ENCODE measurements at places on chromosomes 4 and X.

DNA sequence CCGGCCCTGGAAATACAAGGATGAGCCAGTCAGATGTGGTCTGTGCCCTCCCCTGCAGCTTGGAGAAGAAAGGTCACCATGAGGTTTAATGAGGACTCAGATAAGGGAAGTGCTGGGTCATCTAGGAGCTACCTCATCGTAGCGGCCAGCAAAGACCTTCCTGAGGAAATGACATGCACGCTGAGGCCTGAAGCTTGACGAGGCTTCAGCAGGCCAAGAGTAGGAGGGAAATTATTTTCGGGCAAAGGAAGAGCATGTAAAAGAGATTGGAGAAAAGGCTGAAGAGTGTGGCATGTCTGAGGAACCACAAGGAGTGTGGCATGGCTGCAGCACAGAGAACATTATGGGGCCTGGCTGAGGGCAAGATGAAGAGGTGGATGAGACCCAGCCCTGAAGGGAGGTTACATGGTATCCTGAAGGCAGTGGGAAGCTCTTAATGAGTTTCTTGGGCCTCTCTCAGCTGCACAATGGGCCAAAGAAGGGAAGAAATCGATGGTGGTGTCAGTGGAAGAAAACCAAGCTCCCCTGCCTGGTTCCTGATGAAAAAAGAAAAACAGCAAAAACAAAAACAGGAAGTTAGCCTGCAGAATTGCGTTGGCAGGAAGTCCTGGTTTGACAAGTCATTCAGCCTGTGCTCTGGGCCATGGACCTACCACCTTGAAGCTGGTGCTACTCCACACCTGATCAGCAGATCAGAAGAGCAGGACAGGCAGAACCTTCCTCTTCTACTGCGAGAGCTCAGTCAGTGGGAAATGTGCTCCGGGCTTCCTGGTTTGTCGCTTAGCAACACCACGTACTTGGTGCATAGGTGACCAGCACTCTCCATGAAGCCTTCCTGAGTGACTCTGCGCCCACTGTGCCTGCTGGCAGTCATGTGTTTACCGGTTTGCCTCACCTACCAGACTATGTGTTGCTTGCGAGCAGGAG lies 134.5 kb upstream of the KLF3 start:
- ATAC-seq, result no peak

DNA sequence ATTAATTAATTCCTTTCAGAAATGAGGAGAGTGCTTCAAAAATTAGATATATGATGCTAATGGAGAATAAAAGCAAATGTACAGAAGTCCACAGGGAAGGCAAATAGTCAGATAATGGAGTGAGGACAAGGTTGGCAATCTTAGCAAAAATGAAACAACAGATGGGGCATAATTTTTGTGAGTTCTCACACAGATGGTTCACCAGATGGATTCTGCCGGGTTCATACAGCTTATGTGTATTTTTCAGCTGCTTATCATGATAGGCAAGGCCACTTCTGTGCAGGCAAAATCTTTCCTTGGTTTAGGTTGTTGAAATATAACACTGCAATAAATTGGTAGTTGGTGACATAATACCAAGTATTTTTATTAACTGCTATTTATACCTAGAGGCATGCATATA lies 1539.0 kb upstream of the IGFBP7 start:
- no peak for ATAC-seq

DNA sequence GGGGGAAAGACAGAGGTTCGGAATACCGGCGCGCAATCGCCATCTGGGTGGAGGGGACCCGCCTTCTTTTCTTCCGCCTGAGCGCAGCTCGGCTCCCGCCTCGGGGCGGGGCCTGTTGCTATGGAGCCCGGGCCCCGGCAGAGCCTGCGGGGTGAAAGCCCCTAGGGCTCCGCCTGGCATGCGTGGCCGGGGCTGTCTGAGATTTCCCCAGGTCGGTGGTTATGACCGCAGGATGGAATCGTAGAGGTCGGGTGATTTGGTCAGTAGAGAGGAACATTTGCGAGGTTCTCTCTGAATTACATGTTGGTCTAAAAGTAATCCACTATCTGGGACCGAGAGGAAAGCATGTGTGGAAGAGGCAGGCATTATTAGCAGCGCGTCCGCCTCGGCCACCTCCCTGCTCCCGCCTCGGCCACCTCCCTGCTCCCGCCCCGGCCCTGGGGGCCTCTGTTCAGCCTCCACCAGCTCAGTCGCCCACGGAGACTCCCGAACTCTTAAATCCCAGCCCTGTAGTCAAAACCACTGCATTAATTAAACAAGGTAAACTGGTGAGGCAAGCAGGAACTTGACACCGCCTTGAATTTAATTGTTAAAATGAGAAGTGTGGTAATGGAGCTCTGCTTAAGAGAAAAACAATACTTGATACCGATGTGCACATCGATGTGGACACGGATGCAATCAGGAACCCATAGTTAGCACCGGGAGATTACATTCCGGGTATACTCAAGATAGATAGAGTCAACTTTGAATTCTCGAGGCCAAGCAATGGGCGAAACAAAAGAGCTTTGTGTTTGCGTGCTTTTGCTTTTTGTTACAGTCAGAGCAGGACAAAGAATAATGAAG lies 45.2 kb downstream of the TRIM2 start:
- peak; percentile 98 for ATAC-seq

DNA sequence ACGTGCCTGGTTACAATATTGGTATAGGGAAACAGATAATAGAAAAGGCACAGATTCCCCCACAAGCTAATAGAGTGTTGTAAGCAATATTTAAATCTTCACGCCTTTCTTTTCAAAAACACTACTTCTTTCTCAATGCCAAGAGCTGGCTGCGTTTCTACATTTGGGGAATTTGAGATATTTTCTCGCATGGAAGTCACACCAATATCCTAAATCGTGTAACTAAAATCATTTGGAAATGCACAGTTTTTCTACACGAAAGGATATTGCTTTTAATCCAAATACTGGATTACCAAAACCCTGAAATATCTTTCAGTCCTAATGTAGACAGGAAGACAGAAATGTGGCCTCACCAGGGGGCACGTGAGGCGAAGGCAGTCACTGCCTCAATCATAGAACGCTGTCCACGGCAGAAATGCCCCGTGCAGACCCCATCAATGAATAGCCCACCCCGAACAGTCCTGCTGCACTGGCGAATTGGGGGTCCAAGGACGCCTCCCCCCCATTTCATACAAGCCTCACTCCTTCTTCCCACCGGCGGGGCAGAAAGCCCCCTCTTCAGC lies 106.6 kb downstream of the NSUN7 start:
- no peak for ATAC-seq

GRCh38 chrX:12210196-12210815 lies 72.0 kb downstream of the FRMPD4 start:
- ATAC-seq, result peak; percentile 63

- no peak for ATAC-seq
Observed at GRCh38 chr4:44196796-44197195, 251.8 kb downstream of the KCTD8 start.

GRCh38 chrX:13059637-13060499 lies 15.4 kb upstream of the FAM9C start:
- peak; percentile 75 for ATAC-seq

- no peak for ATAC-seq
Observed at GRCh38 chr4:64340218-64341110, 68.8 kb downstream of the TECRL start.

DNA sequence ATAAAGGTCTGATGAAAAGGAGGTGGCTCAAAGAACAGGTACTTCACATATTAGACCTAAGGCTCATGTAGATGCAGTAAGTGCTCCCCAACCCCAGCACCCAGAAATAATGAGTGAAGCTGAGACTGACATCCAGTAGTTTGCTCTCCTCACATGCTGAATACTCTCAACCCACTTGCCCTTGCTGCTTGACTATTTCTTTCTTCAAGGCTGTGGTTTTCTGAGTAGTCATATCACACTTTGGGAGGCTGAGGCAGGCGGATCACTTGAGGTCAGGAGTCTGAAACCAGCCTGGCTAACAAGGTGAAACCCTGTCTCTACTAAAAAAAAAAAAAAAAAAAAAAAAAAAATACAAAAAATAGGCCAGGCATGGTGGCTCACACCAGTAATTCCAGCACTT lies 51.5 kb upstream of the PRPS1 start:
- no peak for ATAC-seq

GRCh38 chrX:134847133-134847532 lies 143.7 kb upstream of the SMIM10 start:
- no peak for ATAC-seq

- ATAC-seq, result peak; percentile 32
Observed at GRCh38 chrX:10017872-10018271, 50.7 kb downstream of the CLDN34 start.

DNA sequence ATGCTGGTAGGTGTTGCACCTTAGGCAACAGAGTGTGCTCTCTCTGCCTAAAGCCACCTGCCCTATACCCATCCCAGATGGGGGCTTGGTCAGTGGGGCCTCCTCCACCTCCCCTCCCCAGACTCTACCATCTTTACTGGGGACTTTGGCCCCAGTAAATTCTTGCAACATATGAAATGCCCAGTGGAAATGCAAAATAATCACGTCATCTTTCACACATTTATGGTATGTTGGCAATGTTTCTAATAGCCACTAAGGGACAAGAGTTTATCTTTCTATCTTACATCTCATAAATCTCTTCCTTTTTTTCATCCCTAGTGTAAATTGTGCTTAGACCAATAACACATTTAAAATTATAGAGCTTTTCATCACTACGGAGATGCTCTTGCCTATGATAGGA lies 103.0 kb upstream of the MAML3 start:
- ATAC-seq, result no peak

DNA sequence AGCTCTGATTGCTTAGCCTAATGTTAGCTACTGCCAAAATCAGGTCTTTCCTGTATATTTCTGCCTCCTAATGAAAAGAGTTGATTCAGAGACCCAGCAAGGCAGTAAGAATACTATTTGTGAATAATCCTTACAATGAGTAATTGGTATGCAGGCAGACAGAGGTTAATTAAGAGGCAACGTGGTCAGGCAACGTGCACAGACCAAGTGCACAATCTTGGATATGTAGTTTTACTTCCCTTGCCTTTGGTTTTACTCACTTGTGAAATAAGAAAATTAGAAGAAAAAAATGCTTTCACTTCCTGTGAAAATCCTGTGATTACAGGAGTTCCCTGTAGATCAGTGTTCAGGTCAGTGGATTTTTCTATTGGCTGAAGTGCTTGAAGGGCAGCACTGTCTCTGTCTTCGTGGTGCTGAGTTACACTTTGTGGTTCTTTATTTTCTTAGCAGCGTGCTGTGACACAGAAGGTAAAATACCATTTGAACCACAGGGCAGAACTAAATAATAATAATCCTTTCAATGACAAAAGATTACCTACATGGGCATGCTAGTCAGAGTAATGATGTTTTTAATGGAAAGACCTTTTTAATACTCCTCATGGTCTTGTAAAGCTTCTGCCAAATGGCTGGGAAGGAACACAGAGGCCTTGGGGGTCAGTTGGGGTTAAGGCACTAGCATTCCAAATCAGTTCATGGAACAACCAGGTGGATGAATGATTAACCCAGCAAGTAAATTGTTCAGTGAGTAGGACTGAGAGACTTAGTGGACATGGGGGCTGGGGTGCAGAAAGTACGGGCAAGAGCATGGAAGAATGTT lies 430.9 kb downstream of the MAPK10 start:
- peak; percentile 21 for ATAC-seq

GRCh38 chr4:62531264-62531663 lies 1331.1 kb downstream of the ADGRL3 start:
- ATAC-seq, result no peak

GRCh38 chr4:155837203-155837796 lies 28.8 kb downstream of the ASIC5 start:
- no peak for ATAC-seq

- ATAC-seq, result no peak
Observed at GRCh38 chrX:68648960-68649359, 1.5 kb downstream of the STARD8 start.

DNA sequence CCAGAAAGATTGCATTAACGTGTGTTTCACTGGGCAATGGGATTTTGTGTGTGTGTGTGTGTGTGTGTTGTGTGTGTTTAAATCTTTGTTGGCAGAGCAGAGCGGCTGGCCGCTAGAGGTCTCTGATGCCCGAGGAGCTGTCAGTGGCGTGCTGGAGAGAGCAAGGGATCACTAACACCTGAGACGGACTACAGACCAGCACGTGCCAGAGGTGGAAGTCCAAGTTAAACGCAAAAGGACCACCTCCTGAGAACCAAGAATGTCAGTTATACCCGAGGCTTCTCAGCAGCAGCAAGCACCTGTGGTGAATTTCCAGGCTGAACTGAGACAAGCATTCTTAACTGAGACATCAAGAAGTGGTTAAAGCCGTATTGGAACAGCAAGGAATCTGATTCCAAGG lies 9.0 kb upstream of the SLC25A14 start:
- ATAC-seq, result peak; percentile 93

DNA sequence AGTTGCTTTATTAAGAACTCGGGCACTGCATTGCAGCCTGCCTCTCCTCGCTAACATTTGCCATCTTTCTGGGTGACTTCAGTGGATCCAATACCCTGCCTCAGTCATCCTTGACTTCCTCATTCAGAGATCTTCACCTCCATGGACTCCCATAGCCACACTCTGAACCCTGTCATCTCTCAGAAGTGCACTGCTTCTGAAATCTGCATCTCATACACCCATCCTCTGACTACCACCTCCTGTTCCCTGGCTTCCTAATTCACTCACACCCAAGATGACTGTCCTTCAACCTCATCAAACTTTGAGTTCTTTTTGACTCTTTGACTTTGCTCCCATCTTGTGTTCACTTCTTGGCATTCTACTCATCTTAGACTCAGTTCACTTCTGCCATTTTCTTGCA lies 25.3 kb upstream of the CYBB start:
- no peak for ATAC-seq

GRCh38 chr4:174284487-174284886 lies 776 bp downstream of the CEP44 start:
- peak; percentile 5 for ATAC-seq

DNA sequence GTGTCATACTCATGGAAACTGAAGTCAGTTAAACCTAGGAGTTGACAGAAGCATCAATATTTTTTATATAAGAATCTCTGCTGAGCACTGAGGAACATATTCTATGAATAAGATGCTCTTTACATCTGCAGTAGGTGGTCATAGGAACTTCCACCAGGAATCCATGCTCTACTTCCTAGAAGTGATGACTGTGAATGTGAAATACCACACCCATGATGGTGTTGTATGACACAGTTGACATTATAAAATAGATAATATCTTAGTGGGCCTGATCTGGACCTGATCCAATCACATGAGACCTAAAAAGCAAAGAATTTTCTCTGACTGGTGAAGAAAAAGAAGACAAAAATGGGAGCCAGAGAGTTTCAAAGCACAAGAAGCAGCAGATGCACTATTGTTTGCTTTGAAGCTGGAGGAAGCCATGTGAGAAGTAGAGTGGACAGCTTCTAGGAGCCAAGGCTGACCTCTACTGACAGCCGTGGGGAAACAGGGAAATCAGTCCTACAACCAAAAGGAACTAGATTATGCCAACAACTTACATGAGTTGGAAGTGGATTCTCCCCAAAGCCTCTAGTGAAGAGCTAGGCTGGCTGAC lies 68.6 kb upstream of the HS3ST1 start:
- no peak for ATAC-seq

GRCh38 chrX:43699475-43699874 lies 43.4 kb downstream of the MAOA start:
- no peak for ATAC-seq

GRCh38 chrX:15853586-15854079 lies 980 bp downstream of the AP1S2 start:
- ATAC-seq, result no peak

- ATAC-seq, result peak; percentile 68
Observed at GRCh38 chr4:101158134-101158482, 189.2 kb downstream of the PPP3CA start.
